ENCODE measurements at places on chromosomes 5 and 9. TPM values are rescaled to one million over a fixed set of nuclear protein-coding genes. Genes with fewer than 3 reads are reported as not detected.

The CDH6 gene
- total RNA-seq, result not detected

The PLPP1 gene
- 9.0 TPM for total RNA-seq

The DIPK1B gene
- 0.15 TPM for total RNA-seq

The DMRT3 gene
- total RNA-seq, result not detected

The GLRA1 gene
- not detected for total RNA-seq

The AKNA gene
- 355 TPM for total RNA-seq

The GZMA gene
- total RNA-seq, result 1,058 TPM

The ACTL7A gene
- total RNA-seq, result not detected

The GARIN3 gene
- not detected for total RNA-seq

The C8G gene
- total RNA-seq, result 1.5 TPM

The CLPTM1L gene
- 99.7 TPM for total RNA-seq

The RANBP3L gene
- not detected for total RNA-seq

Measured in activated CD4-positive, alpha-beta memory T cell treated with anti-CD3 and anti-CD28 coated beads, Interleukin-2, amount 10 ng/mL, durations not matched to agents 7 days and 5 days (primary cell).